Amniotic stem cell (primary cell): ENCODE measurements at places on chromosomes 11 and 22.

- DNase-seq, result no peak
Measured at GRCh38 chr22:48808038-48808960, 1019.4 kb downstream of the BRD1 start.

DNA sequence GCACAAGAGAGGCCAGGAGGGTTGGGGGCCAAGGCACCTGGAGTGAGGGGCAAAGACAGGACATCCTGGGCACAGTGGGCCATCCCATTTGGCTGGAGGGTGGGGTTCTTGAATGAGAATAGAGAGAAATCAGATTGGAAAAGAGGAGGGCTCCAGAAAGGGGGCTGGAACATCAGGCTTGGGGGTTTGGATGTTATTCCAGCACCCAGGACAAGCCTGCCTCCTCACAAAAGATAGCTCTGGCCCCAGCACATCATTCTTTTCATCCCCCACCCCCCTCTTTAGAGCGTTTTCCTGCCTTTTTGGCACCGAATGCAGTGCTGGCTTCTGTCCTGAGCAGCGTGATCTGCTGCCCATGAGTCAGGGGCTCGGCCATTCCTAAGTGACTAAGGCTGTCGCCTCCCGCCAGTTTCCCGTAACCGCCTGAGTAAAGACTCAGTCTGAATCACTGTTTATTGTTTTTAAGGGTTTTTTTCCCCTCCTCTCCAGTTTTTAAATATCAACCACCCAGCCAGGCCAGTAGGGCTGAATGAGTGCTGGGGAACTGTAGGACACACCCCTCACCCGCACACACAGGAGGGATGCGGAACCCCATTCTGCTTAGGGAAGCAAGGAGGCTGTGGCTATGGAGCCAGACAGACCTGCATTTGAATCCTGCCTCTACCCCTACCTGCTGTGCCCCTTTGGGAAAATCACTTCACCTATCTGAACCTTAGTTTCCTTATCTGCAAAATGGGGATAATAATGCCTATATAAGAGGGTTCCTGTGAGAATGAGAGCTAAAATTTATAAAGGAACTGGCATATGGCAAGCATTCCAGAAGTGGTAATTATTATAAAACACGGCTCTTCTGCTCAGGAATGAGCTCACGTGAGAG is 32.4 kb upstream of the NAV2 start:
- peak; percentile 93 for DNase-seq

DNA sequence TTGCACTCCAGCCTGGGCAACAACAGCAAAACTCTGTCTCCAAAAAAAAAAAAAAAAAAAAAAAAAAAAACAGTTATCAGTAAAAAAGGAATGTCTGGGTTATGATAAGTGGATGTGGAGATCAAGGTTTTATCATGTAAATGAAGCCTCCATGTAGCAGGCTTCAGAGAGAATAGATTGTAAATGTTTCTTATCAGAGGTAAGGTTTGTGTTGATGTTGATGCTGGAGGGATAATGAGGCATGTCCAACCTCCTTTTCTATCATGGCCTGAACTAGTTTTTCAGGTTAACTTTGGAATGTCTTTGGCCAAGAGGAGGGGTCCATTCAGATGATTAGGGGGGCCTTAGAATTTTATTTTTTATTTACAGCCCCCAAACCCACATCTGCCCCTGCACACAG is 35.4 kb upstream of the TREH start:
- DNase-seq, result no peak

DNA sequence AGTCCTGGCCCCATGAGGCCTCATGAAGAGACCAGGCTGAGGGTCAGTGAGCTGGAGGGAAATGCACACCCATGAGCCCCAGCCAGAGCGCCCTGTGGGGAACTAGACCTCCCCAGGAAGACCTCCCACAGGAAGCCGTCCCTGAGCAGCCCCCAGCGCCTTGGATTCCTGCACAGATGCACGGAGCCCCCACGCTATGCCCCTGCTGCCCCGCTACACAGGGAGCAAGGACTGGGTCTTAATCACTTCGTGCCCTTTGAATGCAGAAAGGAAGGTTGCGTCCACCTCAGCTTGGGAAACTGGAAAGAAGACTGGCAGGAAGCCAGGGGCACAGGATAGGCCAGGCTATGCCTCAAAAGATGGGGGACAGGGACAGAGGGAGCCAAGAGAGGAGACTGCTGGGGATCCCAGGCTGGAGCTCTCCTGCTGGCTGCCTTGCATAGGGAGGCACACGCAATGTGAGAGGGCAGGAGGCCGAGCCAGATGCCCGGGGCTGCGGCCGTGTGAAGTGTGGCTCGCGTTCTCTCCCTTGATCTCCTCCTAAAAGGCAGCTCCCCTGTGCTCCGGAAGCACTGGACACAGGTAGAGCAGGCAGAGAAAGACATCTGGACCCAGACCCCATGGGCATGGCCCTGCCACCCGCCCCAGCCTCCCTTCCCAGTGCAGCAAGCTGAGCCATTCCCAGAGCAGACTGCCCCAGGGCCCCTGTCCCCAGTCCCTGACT is 32.8 kb downstream of the MACROD1 start:
- DNase-seq, result no peak

GRCh38 chr11:75813622-75814039 is 1.4 kb upstream of the UVRAG start:
- DNase-seq, result no peak
